ENCODE measurements at places on chromosomes 4 and X.

- no peak for DNase-seq
Measured at GRCh38 chr4:149715822-149716585, 99.6 kb downstream of the IQCM start.

- DNase-seq, result no peak
Measured at GRCh38 chrX:17725181-17725580, 12.1 kb upstream of the SCML1 start.

- no peak for DNase-seq
Measured at GRCh38 chrX:15207994-15208393, 61.9 kb downstream of the ASB9 start.

- DNase-seq, result no peak
Measured at GRCh38 chr4:181674315-181674875, 568.8 kb upstream of the TENM3 start.

- no peak for DNase-seq
Measured at GRCh38 chrX:627510-627981, 3.0 kb upstream of the SHOX start.

- DNase-seq, result no peak
Measured at GRCh38 chr4:529563-529962, 30.6 kb downstream of the PIGG start.

DNA sequence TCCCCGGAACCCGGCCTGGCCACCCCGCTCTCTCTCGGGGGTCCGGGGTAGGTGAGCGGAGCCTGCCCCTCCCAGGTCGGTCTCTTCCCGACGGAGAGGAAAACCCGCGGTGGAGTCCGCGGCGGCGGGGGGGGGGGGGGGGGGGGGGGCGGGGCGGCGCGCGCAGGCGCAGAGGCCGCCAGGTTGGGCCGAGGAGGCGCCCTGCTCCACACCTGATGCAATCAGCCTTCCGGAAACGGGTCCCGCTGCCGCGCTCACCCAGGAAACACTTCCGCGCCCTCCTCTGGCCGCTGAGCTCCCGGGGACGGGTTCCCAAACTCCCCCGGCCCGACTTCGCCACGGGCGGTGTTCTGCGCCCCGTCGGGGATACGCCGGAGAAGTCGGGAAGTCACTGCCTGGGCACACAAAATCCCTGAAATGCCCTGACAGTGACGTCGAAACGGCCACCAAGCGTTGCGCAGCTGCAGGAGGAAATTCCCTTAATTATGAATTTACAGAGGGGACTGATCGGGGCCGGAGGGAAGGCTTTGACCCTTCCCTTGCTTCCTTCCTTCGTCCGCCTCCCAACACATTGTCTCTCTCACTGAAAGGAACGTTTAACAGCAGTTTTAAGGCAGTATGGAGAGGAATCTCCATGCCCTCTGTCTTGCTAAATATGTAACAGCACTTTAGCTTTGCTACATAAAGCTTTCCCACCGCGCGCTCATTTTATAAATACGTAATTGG lies 2.1 kb upstream of the APBB2 start:
- no peak for DNase-seq

- no peak for DNase-seq
Measured at GRCh38 chr4:76681996-76682395, 215.9 kb downstream of the SOWAHB start.

GRCh38 chrX:131975851-131976250 lies 47.3 kb upstream of the STK26 start:
- DNase-seq, result no peak

- no peak for DNase-seq
Measured at GRCh38 chr4:139416073-139416673, 37.7 kb upstream of the RAB33B start.

- DNase-seq, result no peak
Measured at GRCh38 chr4:20086067-20086798, 165.5 kb upstream of the SLIT2 start.

GRCh38 chr4:61517144-61517543 lies 317.0 kb downstream of the ADGRL3 start:
- DNase-seq, result no peak

- DNase-seq, result no peak
Measured at GRCh38 chrX:16592194-16592770, 57.7 kb upstream of the S100G start.

DNA sequence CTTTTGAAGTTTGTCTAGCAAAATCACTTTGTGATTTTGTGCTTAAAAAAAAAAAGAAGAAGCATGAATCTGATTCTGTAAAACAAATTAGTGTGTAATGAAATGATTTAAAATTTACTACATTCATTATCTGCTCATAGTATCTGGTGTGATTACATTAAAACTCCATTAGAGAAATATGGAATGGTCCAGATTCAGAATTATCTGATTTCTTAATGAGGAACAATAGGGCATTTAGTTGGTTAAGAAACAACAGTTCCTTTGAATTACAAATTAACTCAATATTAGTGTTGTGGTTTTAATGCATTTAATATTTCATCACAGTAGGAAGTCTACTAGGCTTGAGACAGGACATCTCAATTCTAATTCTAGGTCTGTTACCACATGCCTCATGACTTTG lies 57.9 kb upstream of the PDHA1 start:
- no peak for DNase-seq

DNA sequence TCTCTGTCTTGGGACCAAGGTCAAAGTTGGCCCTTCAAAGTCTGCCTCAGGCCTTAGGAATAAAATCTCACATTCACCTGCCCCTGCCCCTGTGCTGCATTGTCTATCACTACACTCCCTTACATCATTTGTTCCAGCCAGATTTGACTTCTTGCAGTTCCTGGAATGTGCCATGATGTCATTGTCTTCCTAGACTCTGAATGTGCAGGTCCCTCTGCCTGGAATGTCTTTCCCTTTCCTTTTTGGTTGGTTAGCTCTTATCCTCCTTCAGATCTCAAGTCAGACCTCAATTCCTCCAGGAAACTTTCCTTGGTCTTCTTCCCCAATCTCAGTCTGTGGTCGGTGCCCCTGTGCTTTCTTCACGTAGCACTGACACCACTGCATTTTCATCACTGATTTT lies 67.7 kb upstream of the EFNB1 start:
- no peak for DNase-seq

GRCh38 chrX:11287505-11287904 lies 5.7 kb upstream of the AMELX start:
- no peak for DNase-seq

DNA sequence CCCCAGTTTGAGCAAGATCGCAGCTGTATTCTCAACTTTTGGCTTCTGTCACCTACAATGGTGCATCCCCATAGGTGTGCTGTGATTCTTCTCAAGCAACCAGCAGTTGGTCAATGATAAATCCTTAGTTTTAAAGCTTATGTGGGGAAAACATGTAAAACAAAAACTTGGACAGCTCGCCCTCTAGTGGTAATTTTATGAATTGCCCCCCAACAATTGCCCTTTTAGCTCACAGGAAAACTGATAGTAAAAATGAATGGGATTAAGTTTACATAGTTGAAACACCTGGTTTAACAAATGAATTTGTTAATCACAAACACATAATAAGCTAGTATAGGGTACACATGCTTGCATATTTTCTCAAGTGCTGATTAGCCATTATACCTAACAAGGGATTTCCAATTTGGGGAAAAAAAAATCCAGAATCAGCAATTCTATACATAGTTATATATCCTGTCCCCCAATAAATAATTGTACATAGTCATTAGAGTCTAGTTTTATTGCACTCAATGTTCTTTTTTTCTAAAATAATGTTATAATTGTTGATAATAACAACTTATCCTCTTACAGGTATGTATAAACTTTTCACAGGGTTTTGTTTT lies 30.1 kb downstream of the TEX13A start:
- no peak for DNase-seq

GRCh38 chr4:88969746-88970145 lies 87.2 kb downstream of the FAM13A start:
- no peak for DNase-seq

DNA sequence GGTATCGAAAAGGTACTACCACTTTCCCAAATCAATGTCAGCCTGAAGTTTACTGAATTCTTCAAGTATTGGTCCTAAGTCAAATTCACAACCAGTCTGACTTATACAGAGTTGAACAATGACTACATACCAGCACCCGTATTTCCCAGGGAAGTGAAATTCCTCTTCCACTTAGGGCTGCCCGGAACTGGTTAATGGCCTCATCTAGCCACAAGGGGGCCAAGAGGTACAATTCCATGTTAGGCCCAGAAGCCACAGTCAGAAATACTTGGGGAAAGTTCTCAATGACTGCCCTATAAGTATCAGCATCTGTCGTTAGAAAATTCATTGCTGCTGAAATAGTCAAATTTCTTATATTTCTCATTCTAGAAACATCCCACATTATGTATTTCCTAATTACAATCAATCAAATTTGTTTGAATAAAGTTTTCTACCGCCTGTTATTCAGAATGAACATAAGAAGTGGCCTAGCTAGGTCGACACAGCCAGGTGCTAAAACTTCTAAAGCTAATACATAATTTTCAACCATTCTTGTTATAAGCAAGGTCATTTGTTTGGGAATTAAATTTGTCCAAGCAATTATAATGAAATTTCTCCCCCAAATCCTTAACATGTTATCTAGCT lies 5.6 kb upstream of the PCDH7 start:
- DNase-seq, result no peak

- no peak for DNase-seq
Measured at GRCh38 chr4:138671106-138671505, 344.5 kb upstream of the NOCT start.

GRCh38 chr4:47640911-47641310 lies 155.8 kb downstream of the ATP10D start:
- DNase-seq, result no peak

- no peak for DNase-seq
Measured at GRCh38 chr4:150072471-150072870, 5.8 kb upstream of the DCLK2 start.

- DNase-seq, result no peak
Measured at GRCh38 chr4:2402941-2403340, 15.5 kb downstream of the ZFYVE28 start.

GRCh38 chr4:163048447-163048846 lies 118.2 kb downstream of the NAF1 start:
- DNase-seq, result no peak

- DNase-seq, result no peak
Measured at GRCh38 chr4:47619691-47620090, 134.6 kb downstream of the ATP10D start.

GRCh38 chrX:144334577-144334976 lies 450.7 kb downstream of the UBE2NL start:
- no peak for DNase-seq

DNA sequence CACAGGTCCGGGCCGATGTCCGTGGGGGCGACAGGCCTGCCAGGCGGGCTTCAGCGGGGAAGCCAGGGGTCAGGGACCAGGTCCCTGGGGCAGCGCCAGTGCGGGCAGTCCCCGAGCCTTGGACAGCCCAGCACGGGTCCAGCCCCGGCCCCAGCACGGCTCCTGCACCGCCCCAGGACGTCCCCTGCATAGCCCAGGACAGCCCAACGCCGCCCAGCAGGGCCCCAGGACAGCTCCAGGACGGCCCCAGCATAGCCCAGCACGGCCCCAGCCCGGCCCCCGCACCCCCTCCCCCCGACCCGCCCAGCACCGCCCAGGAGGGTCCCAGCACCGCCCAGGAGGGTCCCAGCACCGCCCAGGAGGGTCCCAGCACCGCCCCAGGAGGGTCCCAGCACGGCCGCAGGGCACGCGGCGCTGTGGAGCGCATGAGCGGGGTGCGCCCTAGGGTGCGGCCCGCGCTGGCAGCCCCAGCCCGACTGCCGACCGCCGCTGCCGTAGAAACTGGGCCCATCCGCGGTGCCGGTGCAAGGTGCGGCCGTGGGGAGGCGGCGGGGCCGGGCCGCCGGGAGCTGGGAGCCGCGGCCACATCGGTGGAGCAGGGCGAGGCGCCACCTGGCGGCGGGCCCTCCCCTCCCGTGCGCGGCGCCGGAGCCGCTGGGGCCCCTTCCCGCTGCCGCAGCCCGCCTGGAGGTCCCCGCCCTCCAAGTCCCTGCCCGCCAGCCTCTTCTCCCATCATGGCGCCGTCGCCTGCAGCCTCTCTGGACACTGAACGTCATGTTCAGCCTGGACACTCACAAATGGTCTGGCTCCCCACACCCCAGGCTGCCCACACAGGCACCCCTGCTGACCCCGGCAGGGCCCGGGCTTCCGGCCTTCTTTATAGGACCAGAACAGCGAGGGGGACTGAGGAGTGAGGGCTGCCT lies 106.8 kb upstream of the NKX1-1 start:
- DNase-seq, result no peak

DNA sequence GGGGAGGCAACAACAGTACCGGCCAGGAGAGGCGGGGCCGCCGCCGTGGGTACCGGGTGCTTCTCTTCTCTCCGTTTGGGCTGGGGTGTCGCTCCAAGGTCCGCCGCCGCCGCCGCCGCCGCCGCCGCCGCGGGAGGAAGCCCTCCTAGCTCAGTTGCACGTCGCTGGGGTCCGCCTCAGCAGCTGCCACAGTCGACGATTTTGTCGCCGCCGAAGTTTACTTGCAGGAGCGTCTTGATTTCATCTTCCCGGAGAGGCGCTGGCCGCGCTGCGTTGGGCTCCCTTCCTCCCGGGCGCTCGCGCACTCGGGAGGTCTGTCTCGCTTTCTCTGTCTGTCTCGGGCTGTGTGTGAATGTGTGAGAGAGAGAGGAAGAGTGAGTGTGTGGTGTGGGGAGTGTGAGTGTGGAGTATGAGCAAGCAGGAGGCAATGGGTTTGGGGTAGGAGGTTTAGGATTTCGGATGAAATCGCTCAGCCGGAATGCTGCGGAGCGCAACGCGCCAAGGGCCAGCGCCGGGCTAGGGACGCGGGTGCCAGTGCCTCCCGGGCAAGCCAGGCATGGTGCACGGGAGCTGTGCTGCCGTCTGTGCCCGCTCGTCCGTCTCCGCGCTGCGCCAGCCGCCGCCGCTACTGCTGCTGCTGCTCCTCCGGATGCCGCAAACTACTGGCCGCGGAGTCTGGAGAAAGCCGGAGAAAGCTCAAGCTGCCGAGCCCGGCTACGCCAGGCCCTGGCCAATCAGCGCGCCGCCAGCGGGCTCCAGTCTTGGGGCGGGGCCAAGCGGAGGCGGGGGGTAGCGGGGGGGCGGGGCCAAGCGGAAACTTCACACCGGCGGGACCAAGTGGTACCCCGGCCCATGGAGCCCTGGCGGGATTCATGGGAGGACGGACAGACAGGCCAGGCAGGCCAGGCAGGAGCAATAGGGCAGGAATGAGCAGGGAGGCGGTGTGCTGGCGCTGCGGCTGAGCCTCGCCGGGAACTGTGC lies at the start of gene PCDH19:
PCDH19 (minus strand) TSS at position 664 of the 981 bp plus-strand sequence. CDS start 1,676 bp downstream, outside the sequence.
- no peak for DNase-seq

- DNase-seq, result no peak
Measured at GRCh38 chr4:183173580-183174526, 74.8 kb downstream of the WWC2 start.

GRCh38 chr4:7418131-7418943 lies 16.4 kb downstream of the PSAPL1 start:
- no peak for DNase-seq

Measured in stimulated activated CD8-positive, alpha-beta memory T cell treated with anti-CD3 and anti-CD28 coated beads, Interleukin-15, amount 100 ng/mL, for 1 hour (primary cell).